Left cardiac atrium (tissue), 4 donors: ENCODE measurements at places on chromosomes 4 and X. TPM values are rescaled to one million over a fixed set of nuclear protein-coding genes. Genes with fewer than 3 reads are reported as not detected.

FRAS1 gene
- total RNA-seq = 5.2 TPM

FGF13 gene
- total RNA-seq = 4.3 TPM

FHDC1 gene
- 0.53 TPM for total RNA-seq

PLS3 gene
- total RNA-seq = 69.5 TPM

CPE gene
- total RNA-seq = 92.5 TPM

TBX22 gene
- total RNA-seq = 0.29 TPM

CABS1 gene
- total RNA-seq = not detected

ZNF141 gene
- total RNA-seq = 9.0 TPM

IL3RA gene
- 9.9 TPM for total RNA-seq

GRCh38 chrX:19065535-19065934 lies 56.7 kb downstream of the ADGRG2 start:
- no peak for DNase-seq

DNA sequence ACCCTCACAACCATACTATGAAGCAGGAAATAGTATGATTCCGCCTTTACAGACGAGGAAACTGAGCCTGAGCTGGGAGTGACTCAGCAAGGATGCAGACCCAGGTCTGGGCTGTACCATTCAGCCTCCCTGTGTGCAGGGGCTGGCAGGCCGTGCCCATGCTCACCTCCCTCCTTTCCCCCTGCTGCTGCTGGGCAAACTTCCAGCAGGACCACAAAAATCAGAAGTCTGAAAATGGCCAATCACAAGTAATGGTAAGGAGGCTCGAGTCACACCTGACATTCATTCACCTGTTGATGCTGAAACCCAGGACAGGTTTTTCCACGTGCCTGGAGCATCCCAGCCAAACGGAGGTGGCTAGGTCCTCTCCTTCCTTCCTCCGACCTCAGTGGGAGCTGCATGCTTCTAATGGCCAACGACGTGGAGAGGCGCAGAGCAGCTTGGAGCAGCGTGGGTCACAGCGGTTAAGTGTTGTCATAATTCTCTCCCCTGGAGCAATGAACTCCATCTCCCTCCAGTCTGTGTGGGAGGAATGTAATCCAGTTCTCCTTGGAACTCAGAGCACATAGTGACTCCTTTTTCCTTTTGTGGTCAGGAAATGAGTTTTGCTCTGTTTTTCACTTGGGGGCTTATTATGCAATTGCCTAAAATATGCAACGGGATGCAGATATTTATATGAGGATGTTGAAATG lies 371.7 kb downstream of the BCOR start:
- DNase-seq = no peak

GRCh38 chrX:154603438-154604430 lies 15.3 kb downstream of the CTAG1B start:
- DNase-seq = peak; percentile 37

- DNase-seq = no peak
These were observed 62.8 kb downstream of the UBA6 start for GRCh38 chr4:67638136-67638535.

- DNase-seq = no peak
These were observed 235.9 kb upstream of the FMR1 start for GRCh38 chrX:147675819-147676218.

DNA sequence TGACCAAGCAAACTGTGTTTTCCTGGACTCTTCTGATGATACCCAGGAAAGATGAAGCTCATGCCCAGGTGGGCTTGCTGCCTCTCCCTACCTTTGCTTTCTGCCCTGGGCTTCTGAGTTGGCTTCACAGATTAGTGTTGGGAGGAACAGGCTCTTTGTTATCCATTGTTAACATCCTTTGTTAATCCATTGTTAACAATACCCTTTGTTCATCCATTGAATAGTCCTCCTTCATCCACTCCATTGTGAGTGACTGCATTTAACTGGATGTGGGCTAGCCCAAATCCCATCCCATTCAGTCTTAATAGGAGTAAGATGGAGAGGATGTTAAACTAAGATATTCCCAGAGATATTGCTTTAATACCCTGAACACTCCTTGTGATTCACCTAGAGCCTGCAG lies 199.0 kb upstream of the LNX1 start:
- no peak for DNase-seq

GRCh38 chr4:129062580-129062979 lies 30.8 kb downstream of the SCLT1 start:
- DNase-seq = no peak

- no peak for DNase-seq
These were observed 2.0 kb upstream of the PDK3 start for GRCh38 chrX:24463077-24463476.

- no peak for DNase-seq
These were observed 49.5 kb downstream of the FAM13A start for GRCh38 chr4:89007338-89007939.

DNA sequence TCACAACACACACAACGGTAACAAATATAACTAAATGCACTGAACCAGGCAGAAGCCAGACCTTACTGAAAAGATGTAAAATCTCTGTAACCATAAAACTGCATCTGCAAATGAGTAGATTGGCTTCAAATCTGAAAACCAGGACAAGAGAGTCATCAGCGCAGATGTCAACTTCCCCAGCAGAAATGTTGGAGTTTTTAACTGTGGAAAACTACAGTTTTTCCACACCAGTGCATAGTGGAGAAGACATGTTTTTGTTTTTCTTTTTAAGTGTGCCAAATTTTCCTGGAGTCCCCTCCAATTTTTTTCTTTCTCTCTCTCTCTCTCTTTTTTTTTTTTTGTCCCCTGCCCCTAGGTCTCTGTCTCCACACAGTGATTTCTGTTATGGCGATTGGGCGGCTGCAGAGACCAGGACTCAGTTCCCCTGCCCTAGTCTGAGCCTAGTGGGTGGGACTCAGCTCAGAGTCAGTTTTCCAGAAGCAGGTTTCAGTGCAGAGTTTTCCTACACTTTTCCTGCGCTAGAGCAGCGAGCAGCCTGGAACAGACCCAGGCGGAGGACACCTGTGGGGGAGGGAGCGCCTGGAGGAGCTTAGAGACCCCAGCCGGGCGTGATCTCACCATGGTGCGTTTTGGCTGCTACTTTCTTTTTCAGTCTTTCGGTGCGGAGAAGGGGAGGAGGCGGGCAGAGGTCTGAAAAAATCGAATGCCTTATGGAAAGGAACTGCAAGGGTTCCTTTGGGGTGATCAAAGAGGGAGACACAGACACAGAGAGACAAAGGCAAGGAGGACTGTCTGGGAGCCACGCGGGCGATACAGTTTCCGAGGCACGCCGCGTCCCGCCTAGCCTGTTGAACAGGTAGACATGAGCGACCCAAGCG lies at the start of gene GUCY1A1:
Gene GUCY1A1 (plus strand): TSS at position 505 of the 878 bp plus-strand sequence. CDS start 30,020 bp downstream, outside the sequence.
- DNase-seq = peak; percentile 26

DNA sequence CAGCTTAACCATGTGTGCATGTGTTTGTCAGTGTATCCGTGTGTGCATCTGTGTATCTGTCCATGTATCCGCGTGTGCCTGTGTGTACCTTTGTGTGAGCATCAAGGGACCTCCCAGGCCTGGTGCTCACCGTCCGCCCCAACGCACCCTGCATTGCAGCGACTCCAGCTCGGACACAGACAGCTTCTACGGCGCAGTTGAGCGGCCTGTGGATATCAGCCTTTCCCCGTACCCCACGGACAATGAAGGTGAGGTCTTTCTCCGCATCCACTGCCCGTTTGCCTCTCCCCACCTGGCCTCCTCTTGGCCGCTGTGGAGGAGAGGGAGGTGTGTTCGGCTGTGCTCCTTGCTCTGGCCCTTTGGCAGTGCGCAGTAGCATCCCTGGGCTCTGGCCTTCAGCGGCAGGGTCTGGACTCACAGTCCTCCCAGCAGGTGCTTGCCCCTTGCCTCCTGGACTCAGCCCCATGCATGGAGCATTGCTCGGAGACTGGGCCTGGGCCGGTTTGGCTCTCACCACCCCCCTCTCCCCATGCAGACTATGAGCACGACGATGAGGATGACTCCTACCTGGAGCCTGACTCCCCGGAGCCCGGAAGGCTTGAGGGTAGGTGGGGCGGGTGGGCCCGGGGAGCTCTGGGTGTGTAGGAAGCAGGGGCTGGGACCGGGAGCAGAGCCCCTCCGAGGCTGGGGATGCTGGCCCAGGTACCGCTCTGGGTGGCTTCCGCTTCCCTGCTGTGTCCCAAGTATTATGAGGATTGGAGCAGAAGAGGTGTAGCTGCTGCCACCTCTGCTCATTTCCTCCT lies 16.4 kb upstream of the ADD1 start:
- peak; percentile 21 for DNase-seq

GRCh38 chr4:182292612-182293011 lies 49.4 kb downstream of the TENM3 start:
- no peak for DNase-seq

GRCh38 chr4:147927377-147928137 lies 195.7 kb downstream of the ARHGAP10 start:
- DNase-seq = peak; percentile 58

DNA sequence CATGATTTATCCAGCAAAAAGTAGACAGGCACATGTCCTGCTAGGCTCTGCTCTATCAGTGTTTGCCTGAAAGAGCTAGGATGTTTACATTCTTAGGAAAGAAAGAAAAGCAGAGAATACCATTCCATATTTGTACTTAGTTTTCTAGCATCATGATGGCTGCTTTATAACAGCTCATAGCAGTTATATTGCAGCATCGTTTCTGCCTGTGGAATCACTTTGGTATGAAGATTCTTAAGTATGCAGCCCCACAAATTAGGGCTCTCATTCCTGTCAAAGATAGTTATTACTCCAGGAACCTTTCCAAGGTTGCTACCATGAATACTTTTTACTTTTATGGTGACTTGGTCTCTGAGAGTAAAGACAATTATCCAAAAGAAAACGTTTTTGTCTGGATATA lies 119.0 kb upstream of the MYOZ2 start:
- DNase-seq = no peak

DNA sequence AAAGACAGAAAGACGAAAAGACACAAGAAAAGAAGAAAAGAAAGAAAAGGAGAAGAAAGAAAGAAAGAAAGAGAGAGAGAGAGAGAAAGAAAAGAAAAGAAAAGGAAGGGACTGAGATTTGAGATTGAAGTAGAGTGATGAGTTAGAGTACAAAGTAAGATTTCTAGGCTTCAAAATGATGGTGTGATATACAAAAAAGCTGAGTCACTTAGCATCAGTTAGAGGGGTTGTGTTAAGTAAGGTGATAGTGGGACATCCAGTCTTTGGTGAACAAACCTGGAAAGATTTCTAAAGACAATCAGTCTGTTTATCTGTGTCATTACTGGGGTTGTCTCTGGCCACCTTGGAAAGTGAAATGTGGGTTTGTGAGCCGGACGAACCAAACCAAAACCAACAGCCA lies 13.5 kb downstream of the SLC10A6 start:
- DNase-seq = no peak

GRCh38 chr4:163462556-163462955 lies 11.0 kb downstream of the TKTL2 start:
- no peak for DNase-seq

DNA sequence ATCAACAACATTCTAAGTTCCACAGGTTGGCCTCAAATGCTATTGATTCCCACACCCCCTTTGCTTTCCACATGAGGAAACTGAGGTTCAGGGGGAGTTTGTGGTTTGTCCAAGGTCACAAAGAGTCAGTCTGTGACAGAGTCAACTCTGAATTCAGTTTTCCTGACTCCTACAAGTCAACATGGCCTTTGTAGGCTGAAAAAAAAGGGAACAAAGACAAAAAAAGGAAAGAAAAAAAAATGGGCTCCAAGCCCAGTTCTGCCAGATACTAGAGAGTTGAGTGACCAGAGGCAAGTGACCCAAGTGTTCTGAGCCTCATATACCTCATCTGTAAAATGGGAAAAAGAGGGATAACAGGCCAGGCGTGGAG lies 16.5 kb upstream of the PIM2 start:
- DNase-seq = no peak
